ENCODE measurements at places on chromosomes 3 and 15.
A peak's percentile ranks its signal among the peaks of the same experiment; 100 is the strongest.

DNA sequence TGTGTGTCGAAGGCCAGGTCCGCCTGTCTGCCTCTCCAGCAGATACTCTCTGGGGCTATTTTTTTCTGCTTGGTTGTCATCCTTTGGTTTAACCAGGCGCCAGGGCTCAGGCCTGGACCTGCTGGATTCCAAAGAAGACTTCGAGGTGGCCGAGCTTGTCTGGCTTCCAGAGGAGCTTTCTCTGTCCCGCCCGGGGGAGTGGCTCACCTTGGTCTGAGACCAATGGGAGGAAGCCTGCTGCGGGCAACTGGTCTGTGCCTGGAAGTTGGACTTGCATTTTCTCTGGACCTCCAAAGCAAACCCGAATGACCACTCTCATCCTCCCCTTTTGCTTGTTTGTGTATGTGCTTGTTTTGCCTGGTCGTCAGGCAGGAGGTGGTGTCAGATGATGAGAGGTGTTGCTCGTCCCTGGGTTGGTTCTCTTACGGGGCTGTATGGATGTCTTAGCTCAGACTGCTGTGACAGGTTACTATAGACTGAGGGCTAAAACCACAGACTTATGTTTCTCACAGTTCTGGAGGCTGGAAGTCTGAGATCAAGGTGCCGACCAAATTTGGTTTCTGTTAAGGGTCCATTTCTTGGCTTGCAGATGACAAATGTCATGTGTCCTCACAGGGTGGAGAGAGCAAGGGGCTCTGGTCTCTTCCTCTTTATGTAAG is 19.3 kb downstream of the IGF1R start:
- DNase-seq: peak; percentile 91

- DNase-seq: no peak
These were observed 191.6 kb downstream of the SV2B start for GRCh38 chr15:91291673-91292072.

- DNase-seq: no peak
These were observed at the start of gene FURIN for GRCh38 chr15:90868261-90868689. TSS of gene FURIN (plus strand) at chr15:90868588. CDS start at chr15:90875741, 7,153 bp downstream.

DNA sequence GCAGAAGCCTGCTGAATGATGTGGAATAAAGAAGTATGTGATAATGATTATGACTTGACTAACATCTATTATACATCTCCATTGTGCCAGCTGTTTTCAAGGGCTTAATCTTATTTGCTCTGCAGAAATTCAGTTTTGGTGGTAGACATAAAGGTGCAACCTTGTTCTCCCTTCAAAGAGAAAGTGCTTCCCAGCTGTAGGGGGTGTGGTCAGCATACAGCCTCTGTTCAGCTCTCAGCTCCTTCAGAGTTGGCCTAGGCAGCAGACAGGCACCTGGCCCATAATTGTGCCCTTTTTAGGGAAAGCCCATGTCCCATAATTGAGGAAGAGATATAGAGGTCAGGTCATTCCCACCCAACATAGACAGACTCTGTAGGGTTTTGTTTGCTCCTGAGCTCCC is 104.3 kb upstream of the EOMES start:
- no peak for DNase-seq

DNA sequence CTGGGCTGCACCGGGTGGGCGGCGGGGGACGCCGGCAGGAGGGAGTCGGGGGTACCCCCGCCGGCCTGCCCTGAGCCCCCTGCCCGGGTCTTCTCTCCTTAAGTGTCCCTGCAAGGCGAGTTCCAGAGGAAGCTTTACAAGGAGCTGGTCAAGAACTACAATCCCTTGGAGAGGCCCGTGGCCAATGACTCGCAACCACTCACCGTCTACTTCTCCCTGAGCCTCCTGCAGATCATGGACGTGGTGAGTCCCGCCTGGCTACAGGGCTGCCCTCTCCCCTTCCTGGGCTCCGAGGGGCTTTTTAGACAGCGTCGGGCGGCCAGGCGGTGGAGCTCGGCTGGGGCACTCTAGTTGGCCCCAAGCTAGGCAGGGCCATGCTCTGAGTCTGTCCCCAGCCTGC is 480 bp downstream of the CHRNA7 start:
- no peak for DNase-seq

DNA sequence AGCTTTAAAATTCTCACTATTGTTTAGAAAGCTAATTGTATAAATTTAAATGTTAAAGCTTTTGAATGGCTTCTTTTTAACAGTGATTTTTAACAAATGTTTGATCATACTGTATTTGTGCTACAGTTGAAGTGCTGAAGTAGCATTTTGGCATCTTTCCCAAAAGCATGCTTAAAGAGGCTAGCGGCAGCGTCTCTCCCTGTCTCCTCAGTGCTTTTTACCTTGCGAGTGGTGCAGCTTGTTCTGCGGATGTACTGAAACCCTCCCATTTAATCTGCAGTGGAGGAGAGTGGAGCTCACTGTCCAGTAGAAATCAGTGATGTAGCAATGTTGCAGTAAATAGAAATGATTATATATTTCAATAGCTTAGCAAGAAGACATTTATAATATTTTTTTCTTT is 43.7 kb downstream of the LRRC49 start:
- no peak for DNase-seq

- DNase-seq: no peak
These were observed 140.4 kb downstream of the NEK10 start for GRCh38 chr3:27228805-27229204.

DNA sequence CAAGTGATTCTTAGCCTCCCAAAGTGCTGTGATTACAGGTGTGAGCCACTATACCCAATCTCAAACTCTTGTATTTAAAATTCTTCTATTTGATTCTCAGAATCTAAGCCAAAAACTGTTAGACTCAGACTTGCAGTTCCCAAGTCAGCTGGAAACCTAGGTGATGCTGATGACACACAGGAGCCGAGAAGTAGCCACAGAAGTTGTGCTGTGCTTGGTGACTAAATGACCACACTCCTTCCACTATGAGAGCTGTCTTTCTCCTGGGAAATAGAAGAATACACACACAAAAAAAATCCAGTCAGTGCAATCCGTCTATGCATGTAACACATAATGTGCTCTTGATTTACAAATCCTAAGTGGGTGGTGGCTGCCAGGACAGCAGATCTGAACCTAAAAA is 33.9 kb downstream of the ILDR1 start:
- peak; percentile 67 for DNase-seq

GRCh38 chr15:101071651-101072050 is 152.5 kb downstream of the LRRK1 start:
- no peak for DNase-seq

GRCh38 chr3:20458994-20459716 is 273.1 kb upstream of the SGO1 start:
- DNase-seq: no peak

GRCh38 chr3:66467996-66468735 is 32.7 kb downstream of the LRIG1 start:
- DNase-seq: no peak

DNA sequence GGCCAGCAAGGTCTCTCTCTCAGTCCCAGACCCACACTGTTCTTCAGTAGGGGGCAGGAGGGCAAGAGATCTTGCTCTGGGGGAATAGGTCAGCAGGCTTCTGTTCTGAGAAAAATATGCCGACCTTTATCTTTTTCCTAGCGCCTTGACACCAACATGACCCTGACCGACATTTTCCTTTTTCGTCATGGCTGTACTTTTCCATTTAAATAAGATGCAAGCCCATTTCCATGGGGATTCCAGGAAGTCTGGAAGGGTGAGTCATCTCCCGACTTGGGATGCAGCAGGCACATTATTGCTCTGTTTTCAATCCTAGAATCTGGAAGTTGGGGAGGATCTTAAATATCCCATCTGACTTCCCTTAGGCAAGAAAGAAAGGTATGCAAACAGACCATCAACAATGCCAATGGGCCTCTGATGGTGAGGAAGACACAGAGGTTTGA is 261.5 kb upstream of the LRTM1 start:
- no peak for DNase-seq

- DNase-seq: peak; percentile 70
These were observed at the start of gene RARRES1 for GRCh38 chr3:158731938-158732855. TSS of gene RARRES1 (minus strand) at chr3:158732457. CDS start at chr3:158732415, 42 bp downstream.

- no peak for DNase-seq
These were observed 76.9 kb downstream of the STAG1 start for GRCh38 chr3:136675150-136675858.

- DNase-seq: no peak
These were observed at the start of gene DLEC1 for GRCh38 chr3:38039101-38039898. TSS of gene DLEC1 (plus strand) at chr3:38039208. CDS start at chr3:38039226, 18 bp downstream.

DNA sequence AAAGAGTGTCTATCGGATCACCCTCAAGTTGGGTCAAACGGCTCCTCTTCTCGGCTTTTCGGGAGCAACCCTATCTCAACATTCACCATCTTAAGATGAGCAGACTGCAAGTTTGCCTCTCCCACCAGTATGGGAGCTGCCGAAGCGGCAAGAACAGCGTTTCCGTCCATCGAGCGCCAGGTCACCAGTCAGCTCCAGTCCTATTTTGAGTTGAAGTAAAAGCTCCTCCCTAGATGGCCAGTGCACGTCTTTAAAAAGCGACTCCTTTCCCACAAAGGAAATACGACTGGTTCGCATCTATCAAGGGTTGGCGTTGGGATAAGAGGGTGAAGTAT is 369 bp upstream of the U2SURP start:
- no peak for DNase-seq

DNA sequence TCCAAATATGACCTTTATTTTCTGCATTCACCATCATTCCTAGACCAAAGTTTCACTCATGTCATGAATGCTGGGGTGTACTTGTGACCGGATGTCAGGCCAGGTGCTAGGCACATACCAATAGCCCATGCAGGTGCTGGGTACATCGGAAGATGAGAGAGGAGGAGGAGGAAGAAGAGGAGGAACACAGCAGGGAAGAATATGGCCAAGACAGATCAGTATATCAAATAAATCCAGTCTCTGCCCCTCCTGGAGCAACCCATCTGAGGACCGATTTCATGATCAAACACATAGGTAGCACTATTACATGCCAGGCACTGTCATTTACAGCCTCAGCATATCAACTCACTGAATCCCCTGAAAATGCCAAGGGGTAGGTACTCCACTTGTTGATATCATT is 3.0 kb upstream of the WNT7A start:
- no peak for DNase-seq

DNA sequence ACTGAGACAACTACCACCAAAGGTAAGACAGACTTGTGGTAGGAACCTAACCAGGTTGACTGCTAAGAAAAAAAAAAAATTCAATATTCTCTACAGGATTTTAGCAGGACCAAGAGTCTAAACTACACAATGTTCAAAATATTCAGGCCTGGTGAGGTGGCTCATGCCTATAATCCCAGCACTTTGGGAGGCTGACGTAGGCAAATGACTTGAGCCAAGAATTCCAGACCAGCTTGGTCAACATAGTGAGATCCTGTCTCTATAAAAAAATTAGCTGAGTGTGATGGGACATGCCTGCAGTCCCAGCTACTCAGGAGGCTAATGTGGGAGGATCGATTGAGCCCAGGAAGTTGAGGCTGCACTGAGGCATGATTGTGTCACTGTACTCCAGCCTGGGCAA is 341.6 kb upstream of the WNT5A start:
- DNase-seq: no peak

DNA sequence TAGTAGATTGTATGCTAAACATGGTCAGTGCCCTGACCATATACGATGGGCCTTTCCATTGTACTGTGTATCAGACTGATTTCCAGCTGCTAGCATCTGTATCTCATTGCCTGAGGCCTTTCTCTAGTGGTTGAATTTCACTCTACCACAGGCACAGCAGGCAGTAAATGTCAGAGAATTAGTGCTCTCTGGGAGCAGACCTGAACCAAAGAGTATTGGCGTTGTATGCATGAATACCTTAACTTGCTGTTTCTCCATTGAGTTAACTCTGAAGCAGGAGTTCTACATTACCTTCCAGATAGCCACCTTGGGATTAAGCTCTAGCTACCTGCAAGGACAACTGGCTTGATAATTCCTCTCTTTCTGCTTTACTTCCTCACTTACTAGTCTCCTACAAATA is 439.2 kb upstream of the EPHA3 start:
- DNase-seq: no peak

GRCh38 chr3:61559136-61559731 is 2.1 kb upstream of the PTPRG start:
- DNase-seq: no peak

DNA sequence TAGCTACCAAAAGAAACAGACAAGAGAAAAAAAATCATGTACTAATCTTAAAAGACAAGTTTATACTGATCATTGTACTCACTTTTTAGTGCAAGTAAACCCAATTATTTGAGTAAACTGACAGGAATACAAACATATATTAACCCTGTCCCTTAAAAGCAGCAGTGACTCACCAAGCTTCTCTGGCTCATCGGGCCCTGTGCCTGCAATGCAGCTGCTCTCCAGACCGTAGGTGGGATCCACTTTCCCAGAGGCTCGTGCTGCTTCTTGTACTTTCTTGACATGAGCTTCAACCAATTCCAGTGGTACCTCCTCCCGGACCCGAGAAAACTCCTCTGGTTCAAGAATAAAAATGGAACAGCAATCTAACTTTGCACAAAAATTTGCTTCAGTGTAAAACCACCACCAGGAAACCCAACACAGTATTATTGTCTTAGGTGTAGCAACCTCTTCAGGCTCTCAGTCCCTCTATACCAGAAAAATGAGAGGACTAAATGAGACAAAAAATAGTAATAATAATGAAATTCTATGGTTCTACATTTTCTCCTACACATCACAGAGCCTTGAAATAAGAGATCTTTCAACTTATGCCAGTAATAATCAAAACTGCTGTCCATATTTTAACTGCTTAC is 82.6 kb upstream of the CSPG5 start:
- DNase-seq: peak; percentile 27

DNA sequence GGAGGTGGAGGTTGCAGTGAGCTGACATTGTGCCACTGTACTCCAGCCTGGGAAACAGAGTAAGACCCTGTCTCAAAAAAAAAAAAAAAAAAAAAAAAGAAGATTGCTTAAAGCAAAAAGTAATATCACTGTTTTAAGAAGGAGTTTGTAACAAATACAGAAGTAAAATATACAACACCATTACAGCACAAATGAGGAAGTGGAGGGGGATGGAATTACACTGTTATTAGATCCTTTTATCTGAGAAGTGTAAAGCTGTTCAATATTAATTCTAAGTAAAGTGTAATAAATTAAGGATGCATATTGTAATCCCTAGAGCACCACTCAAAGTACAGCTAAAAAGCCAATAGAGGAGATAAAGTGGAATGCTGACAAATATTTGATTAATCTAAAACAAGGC is 47.0 kb upstream of the SNRPA1 start:
- DNase-seq: no peak

DNA sequence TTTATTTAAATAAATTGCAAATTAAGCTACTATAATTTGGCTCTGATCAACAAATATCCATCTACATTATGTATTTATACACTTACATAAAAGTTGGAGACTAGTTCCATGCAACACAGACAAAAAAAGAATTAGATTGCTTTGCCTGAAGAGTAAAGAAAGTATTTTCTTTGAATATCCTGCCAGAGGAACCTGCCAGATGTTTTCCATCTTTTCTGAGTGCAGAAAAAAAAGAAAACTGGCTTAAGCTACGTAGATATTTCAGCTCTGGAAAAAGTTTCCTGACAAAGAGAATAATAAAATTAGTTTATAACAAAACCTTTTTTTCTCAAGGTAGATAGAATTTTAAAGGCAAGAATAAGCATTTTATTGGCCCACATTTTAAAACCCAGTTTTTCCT is 607.5 kb upstream of the NAALADL2 start:
- no peak for DNase-seq

- no peak for DNase-seq
These were observed 5.7 kb downstream of the NCEH1 start for GRCh38 chr3:172705170-172705569.

Measured in mammary epithelial cell (primary cell).